Stimulated activated CD4-positive, alpha-beta T cell treated with anti-CD3 and anti-CD28 coated beads, TNF-alpha, amount 100 ng/mL, for 1 hour (primary cell): ENCODE measurements at places on chromosomes 7 and 10.

- no peak for DNase-seq
Measured at GRCh38 chr7:45564485-45564884, 9.7 kb upstream of the ADCY1 start.

DNA sequence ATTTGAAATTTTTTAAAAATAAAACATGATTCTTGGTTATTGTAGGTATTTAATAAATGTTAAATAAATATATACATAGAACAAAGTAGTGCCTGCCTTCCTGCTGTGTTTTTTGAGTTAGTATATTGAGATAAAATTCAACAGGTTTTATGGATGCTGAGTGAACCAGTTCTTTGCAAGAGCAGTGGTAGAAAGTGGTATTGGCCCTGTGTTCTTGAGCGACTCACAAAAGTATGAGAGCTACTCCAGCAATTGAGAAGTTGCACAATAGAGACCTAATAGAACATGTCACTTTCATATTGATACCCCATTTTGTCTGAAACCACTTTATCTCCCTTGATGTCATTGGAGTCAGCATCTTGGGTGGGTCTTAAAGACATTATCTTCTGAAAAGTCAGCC lies 32.6 kb upstream of the GJD4 start:
- DNase-seq, result no peak

DNA sequence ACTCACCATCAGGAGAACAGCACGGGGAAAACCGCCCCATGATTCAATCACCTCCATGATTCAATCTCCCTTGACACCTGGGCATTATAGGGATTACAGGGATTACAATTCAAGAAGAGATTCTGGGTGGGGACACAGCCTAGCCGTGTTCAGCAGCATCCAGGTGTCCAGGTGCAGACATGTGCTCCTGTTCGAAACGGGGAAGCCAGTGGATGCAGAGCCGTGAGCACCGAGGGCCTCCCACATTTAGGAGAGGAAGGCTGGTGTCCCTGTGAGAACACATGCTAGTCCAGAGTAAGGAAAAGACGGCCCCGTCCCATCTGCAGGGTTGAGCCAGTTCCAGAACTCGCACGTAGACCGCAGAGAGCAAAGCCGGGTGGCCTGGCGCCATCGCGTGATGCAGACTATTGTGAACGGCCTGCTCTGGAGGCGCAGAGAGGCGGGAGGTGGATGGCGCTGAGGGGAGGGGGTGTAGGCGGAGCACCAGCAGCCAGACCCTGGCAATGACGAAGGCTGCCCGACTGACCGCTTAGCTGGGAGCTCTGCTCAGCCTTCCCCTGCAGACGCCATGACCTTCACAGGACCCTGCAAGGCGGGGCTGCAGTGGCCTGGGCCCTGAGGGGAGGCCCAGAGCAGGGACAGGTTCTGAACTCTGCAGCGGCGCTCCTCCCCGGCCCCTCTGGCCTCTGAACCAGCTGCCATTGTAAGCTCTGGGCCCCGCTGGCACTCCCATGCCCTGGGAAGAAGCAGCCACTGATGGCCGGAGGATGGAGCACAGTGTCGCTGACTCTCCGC lies 141.6 kb upstream of the TCERG1L start:
- DNase-seq, result no peak

DNA sequence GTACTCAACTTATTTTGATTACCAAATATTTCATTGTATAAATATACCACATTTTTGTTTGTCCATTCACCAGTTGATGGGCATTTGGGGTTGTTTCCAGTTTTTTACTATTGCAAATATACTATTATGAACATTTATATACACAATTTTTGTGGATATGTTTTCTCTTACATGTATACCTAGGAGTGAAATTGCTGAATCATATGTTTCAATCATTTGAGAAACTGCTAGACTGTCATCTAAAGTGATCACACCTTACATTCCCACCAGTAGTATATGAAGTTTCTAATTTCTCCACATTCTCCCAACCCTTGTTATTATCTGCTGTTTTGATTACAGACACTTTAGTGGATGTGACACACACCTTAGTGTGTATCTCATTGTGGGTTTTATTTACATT lies 257.9 kb downstream of the ABCA13 start:
- DNase-seq, result no peak

GRCh38 chr7:142328551-142328950 lies 70.7 kb upstream of the PRSS58 start:
- no peak for DNase-seq

DNA sequence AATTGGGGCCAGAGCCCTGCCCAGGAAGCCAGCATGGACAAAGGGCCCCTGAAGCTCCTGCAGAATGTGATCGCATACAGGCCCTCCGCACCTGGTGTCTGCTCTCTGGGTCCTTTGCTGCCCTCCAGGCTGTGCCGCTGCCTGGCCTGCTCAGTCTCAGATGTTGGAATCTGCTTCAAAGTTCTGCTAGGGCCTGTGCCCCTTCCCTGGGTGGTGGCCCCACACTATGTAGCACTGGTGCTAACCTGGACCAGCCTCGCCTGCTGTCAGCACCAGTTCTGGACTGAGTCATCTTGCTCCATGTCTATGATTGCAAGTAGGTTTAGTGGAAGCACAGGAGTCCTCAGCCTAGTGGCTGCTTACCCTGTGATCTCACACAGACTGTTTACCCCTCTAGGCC lies 6.3 kb downstream of the MAT1A start:
- no peak for DNase-seq

DNA sequence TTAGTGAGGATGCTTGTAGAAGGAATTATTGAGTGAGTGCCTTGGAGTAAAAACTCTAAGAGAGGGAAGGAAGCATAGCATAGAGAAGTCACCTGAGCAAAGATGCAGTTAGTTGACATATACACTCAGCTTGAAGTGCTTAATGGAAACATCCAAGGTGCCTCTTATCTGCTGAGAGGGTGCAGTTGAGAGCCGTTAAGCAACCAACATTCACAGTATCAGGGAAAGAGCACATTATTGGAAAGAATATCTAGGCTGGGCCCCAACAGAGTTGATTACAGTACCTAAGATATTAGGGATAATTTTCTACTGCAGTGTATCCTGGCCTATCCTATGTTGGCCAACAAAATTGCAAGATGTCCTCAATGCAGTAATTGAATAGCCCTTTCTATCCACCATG lies 302.0 kb downstream of the ETV1 start:
- DNase-seq, result no peak

- no peak for DNase-seq
Measured at GRCh38 chr10:113068178-113068890, 118.3 kb downstream of the TCF7L2 start.

DNA sequence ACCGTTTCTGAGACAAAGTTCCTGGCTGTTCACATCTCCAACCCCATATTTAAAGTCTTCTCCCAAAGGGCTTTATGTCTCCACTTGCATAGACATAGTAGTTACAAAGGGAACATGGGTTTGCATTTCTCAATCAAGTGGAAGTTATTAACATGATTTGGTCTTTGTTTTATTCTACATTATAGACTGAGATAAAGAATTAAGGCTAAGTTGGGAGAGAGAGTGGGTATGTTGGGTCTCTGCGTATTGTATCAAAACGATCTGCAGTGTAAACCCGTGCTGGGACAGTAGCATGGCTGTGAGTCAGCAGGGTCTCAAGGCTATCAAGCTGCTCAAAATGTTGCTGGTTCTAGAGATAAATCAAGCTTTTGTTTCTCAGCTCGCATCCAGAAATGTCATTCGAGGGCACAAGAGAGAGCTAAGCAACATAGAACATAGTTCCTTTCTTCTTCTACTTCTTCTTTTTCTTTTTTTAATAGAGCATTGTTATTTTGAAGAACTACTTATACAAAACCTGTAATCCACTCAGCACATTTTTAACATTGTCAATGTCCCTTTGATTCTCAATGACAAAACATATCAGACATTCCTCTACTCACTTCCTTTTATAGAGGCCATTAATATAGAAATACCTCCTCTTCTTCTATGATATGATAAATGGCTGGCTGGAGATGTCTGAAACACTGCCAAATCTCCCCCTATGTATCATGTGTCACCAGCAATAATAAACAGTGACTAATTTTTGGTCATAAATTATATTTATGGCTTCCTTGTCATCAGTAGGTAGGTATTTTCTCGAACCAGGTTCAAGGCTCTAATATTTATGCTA lies 34.5 kb upstream of the RHOBTB1 start:
- no peak for DNase-seq

DNA sequence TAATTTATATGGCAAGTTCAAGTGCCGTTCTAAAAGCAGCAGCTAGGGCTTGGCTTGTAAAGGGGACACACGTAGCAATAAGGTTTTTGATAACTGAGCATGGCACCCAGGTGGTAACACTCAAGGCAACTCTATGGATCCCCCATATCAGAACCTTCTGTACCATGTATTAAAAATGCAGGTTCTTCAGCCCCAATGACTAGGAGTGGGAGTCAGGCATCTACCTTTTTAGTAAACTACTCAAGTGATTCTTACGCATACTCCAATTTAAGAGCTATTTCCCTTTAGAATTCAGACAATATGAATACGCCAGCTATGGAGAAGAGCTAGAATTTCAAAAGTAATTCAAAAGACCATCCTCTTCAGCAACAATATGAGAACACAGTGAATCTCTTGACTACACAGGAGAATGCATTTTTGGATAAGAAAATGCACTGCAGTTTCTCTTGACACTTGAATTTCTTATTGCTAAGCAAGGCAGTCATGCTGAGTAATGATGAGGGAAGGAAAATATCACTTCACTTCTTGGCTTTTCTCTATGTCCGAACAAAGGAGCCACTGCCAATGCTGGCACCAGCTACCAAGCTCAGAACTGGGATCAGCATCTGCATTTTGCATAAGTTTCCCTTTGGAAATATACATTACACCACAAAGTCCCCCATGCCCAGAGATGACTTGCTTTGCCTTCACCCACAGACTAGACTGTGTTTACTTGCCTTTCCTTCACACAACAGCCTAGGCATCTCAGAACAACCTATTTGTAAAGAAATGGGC lies 53.5 kb downstream of the ABLIM1 start:
- DNase-seq, result no peak

- no peak for DNase-seq
Measured at GRCh38 chr10:16845248-16845647, 28.0 kb upstream of the RSU1 start.

DNA sequence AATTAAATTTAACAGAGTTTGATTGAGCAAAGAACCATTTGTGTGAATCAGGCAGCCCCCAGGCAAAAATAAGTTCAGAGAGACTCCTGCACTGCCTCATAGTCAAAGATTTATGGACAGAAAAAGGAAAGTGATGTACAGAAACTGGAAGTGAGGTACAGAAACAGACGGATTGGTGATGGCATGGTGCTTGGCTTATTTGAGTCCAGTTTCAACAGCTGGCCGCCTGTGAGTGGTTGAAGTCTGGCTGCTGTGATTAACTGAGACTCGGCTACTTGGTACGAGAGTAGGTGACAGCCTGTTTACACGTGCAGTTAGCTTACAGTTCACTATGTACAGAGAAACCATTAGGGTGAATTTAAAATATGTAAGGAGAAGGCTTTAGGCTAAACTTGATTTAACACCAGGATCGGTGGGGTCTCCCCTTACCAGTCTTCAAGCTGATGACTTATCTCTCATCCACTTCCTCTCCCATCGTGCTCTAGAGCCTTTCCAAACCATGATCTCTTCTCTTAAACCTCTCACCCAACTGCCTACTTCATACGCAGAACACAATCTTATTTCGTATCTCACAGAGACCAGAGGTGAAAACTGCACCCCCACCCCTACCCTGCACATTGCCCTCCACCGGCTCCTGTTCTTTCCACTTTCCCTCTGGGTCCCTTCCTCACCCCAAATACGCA lies 5.0 kb upstream of the MSMB start:
- DNase-seq, result no peak

- no peak for DNase-seq
Measured at GRCh38 chr7:4450483-4450882, 231.6 kb upstream of the FOXK1 start.

GRCh38 chr7:101666741-101667140 lies 37.6 kb upstream of the MYL10 start:
- DNase-seq, result no peak

DNA sequence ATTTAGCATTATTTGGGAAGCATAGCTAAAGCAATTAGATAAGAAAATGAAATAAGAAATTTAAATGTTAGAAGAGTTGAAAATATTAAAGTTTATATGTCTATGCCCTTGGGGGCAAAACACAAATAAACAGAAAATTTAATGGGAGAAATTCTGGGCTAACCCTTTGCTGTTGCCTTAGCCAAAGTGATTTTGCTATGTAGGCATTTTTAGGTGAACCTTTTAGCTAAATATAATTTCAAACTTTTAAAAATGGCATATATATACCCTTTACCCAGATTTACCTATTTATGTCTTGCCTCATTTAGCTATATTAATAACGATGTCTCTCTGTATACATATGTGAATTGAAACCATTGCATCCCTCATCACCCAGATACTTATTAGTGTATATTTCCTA lies 20.1 kb downstream of the NFE2L3 start:
- DNase-seq, result no peak

DNA sequence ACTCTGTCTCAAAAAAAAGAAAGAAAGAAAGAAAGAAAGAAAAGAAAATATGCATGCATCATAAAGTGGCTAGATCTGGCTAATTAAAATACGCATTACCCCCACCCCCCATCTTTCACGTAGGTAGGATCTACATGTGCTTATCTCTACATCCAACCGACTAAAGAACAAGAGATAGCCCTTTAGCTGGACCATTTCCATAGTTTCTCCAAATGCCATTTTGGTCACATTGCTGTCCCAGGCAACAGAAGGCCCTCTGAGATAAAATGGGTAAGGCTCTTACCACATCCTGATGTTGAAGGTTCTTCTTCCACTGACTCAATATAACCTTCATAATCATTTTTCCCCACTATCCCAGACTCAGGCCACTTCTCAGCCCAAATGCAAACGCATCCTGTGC lies 31.5 kb downstream of the PIK3AP1 start:
- DNase-seq, result no peak

GRCh38 chr10:96960872-96961271 lies 128.8 kb downstream of the LCOR start:
- DNase-seq, result no peak

GRCh38 chr10:79185796-79186374 lies 117.1 kb downstream of the ZMIZ1 start:
- no peak for DNase-seq

DNA sequence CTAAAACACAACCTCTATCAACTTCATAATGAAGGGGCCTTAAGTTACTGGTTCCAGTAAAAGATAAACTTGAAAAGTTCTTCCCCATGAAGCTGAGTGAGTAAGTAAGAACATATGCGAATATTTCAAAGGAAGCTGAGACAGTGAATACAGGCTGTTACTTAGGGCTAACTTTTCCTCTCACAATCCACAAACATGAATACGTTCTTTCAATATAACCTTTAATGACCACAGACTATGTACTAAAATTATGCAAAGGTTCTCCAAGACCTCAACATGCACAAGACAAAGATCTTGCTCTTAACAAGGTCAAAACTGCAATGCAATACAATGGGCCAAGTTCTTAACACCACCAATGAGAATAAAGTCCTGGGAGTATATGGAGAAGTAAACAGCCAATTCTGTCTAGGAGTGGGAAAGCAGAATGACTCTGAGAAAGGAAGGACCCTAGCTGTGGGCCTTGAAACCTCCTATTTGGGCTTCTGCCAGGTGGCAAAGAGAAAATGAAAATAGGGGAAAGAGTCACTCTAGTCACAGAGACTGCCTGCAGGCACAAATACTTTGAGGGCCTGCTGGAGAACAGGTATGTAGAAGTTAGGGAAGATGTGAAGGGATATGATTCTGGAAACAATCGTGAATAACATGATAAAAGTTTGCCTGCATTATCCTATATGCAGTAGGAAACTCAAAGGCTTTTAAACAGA lies 43.7 kb downstream of the OSBPL3 start:
- no peak for DNase-seq
